NCI-H1417 treated with DMSO at 0.1 percent for 48 hours (cell line): ENCODE measurements at places on chromosomes 13 and 19.

GRCh38 chr13:33509642-33510229, 224.2 kb upstream of the STARD13 start:
- DNase-seq, result no peak

DNA sequence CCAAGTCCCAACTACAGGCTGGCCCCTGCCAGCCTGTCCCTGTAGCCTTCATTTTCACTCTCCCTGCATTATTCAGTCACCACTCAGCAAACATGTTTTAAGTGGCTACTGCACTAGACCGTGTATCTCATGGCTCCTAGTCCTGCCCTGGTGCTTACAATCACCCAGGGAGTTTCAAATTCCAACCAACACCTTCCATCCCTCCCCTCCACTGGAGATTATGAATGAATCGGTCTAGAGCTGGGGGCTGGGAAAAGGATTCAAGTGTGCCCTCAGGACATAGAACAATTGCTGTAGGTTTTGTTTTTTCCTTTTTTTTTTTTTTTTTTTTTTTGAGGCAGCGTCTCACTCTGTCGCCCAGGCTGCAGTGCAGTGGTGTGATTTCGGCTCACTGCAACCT, 15.0 kb upstream of the TNFAIP8L1 start:
- no peak for DNase-seq

DNA sequence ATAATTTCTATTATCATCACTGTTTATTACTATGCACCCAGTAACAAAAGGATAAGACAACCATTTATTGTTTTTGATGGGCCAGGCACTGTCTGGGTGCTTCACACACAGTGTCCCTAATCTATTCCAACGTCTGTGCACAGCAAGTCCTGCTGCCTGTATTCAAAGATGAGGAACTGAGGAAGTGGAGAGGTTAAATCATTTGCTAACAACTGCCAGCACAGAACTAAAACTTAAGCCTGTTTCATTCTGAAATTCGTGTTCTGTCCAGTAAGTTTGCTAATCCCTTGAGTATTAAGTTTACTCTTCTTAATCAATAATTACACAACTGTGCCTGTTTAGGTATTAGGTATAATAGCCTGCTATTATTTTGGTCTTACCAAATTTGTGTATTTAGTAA, 41.9 kb downstream of the TEX26 start:
- no peak for DNase-seq

GRCh38 chr13:35839806-35840205, 291.4 kb downstream of the DCLK1 start:
- DNase-seq, result no peak

- DNase-seq, result no peak
Observed at GRCh38 chr19:1068009-1069001, 1.3 kb downstream of the ARHGAP45 start.

DNA sequence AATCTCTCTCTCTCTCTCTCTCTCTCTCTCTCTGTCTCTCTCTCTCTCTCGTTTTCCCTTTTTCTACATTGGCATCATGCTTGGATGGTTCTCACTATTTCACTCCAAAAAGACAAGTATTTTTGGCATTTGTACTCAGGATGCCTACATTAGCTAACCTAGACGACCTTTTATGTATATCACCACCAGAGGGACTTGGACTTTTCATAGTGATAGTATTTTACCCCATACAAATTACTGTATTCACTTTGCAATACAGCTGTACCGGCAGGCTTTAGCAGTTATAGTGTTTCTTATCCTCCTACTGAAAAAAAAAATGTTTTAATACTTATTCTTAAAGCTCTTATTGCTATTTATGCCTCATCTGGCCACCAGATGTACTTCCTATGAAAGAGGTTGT, 687.2 kb upstream of the KLHL1 start:
- no peak for DNase-seq

DNA sequence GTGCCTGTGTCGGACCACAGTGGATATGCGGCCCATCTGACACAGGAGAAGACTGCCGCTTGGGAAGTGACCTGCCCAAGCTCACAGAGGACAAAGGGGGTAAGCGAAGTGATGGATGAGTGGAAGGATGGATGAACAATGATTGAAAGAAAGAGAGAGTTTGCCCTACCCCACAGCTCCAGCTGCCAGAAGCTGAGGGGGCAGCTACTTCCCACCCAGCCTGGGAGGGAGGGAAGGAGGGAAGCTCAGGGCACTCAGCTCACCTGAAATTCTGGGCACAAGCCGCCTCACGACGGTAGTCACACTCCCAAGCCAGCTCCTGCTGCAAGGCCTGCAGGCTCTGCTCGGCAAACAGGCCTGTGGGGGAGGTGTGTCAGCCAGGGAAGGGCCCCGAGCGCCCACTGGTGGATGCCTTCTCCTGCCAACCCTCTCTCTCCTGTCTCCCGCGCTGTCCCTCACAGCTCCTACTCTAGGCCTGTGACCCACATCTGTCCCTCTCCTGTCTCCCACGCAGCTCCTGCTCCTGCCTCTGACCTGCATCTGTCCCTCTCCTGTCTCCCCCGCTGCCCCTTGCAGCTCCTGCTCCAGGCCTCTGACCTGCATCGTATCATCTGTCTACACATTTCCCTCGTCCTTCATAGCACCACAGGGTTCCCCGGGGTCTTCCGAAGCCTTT, 12.0 kb upstream of the NUMBL start:
- no peak for DNase-seq

- no peak for DNase-seq
Observed at GRCh38 chr19:41796362-41796761, at the start of gene CEACAM3. Gene CEACAM3, plus strand, starts transcription at chr19:41796587. Its CDS starts 91 bp downstream, at chr19:41796678.

- DNase-seq, result no peak
Observed at GRCh38 chr19:41913538-41914423, 14.5 kb downstream of the ERFL start.
